ENCODE measurements at places on chromosomes 7 and 10.

- no peaks in the 10 kb centered on the region for H3K36me3 ChIP-seq
- no peak overlapping the region for H3K27ac ChIP-seq
- no peak for DNase-seq
- no peak overlapping the region for H3K4me3 ChIP-seq
- H3K4me1 ChIP-seq, result no peaks in the 10 kb centered on the region
Measured at GRCh38 chr7:234708-235553, 42.6 kb downstream of the FAM20C start.

- H3K36me3 ChIP-seq, result no peaks in the 10 kb centered on the region
- no peak overlapping the region for H3K4me3 ChIP-seq
- no peaks in the 10 kb centered on the region for H3K27me3 ChIP-seq
- peaks cover 54% of the 10 kb centered on the region for H3K4me1 ChIP-seq
- peak; percentile 60 for DNase-seq
Measured at GRCh38 chr7:143372070-143372469, 9.1 kb upstream of the ZYX start.

GRCh38 chr7:158695726-158696452 is 8.7 kb downstream of the NCAPG2 start:
- H3K27ac ChIP-seq, result peak overlapping the region; percentile 48
- H3K4me3 ChIP-seq, result no peak overlapping the region
- H3K36me3 ChIP-seq, result peaks cover 72% of the 10 kb centered on the region
- no peaks in the 10 kb centered on the region for H3K27me3 ChIP-seq
- H3K4me1 ChIP-seq, result peaks cover 53% of the 10 kb centered on the region
- DNase-seq, result peak; percentile 42

- H3K36me3 ChIP-seq, result no peaks in the 10 kb centered on the region
- peaks cover 37% of the 10 kb centered on the region for H3K4me1 ChIP-seq
- peaks cover 79% of the 10 kb centered on the region for H3K27me3 ChIP-seq
Measured at GRCh38 chr10:21515361-21516241, 9.9 kb downstream of the SKIDA1 start.

DNA sequence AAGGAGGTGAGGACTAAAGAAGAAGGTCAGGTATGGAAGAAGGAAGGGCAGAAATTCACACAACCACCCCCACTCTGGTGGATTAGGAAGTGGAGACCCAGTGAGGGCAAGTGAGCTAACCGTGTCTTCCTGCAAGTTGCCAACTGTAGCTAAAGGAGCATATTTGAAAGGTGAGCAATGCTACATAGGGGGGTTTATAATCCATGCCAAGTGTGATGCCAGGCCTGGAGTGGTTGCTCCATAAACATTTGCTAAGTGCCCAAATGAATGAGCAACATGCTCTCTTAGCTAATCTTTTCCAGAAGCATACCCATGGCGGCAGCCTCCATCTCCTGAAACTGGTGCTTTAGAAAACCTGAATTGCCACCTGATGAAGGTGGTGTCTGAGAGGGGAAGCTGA is 121.6 kb downstream of the LRRC18 start:
- no peak for DNase-seq
- H3K4me1 ChIP-seq, result peaks cover 8% of the 10 kb centered on the region
- no peak overlapping the region for H3K27ac ChIP-seq
- no peak overlapping the region for H3K4me3 ChIP-seq
- no peaks in the 10 kb centered on the region for H3K36me3 ChIP-seq

GRCh38 chr7:3955751-3956696 is 655.0 kb downstream of the SDK1 start:
- H3K4me3 ChIP-seq, result no peak overlapping the region
- H3K27ac ChIP-seq, result no peak overlapping the region
- H3K36me3 ChIP-seq, result no peaks in the 10 kb centered on the region
- H3K27me3 ChIP-seq, result no peaks in the 10 kb centered on the region
- H3K4me1 ChIP-seq, result no peaks in the 10 kb centered on the region

GRCh38 chr7:144629598-144629997 is 206.3 kb downstream of the TPK1 start:
- no peak for DNase-seq
- no peak overlapping the region for H3K4me3 ChIP-seq

DNA sequence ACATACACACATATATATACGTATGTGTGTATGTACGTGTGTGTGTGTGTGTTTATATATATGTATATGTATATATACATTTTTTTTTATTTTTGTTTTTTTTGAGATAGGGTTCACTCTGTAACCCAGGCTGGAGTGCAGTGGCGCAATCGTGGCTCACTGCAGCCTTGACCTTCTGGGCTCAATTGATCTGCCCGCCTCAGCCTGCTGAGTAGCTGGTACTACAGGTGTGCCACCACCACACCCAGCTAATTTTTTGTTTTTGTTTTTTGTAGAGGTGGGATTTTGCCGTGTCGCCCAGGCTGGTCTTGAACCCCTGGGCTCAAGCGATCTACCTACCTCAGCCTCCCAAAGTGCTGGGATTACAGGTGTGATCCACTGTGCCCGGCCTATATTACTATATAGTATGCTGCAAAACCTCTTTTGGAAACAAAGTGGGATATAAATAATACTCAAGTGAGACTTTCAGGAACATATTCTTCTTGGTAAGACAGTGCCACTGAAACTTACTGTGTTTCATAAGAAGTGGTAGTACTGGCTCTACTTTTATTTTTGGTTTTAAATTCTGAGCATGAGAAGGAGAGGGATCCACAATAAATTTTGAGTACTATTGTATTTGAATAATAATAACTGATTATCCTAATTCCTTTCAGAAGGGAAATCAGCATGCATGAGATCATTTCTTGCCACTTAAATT is 51.0 kb downstream of the MLLT10 start:
- peaks cover 26% of the 10 kb centered on the region for H3K4me1 ChIP-seq
- H3K4me3 ChIP-seq, result no peak overlapping the region
- H3K36me3 ChIP-seq, result peaks cover 50% of the 10 kb centered on the region
- H3K27me3 ChIP-seq, result no peaks in the 10 kb centered on the region

DNA sequence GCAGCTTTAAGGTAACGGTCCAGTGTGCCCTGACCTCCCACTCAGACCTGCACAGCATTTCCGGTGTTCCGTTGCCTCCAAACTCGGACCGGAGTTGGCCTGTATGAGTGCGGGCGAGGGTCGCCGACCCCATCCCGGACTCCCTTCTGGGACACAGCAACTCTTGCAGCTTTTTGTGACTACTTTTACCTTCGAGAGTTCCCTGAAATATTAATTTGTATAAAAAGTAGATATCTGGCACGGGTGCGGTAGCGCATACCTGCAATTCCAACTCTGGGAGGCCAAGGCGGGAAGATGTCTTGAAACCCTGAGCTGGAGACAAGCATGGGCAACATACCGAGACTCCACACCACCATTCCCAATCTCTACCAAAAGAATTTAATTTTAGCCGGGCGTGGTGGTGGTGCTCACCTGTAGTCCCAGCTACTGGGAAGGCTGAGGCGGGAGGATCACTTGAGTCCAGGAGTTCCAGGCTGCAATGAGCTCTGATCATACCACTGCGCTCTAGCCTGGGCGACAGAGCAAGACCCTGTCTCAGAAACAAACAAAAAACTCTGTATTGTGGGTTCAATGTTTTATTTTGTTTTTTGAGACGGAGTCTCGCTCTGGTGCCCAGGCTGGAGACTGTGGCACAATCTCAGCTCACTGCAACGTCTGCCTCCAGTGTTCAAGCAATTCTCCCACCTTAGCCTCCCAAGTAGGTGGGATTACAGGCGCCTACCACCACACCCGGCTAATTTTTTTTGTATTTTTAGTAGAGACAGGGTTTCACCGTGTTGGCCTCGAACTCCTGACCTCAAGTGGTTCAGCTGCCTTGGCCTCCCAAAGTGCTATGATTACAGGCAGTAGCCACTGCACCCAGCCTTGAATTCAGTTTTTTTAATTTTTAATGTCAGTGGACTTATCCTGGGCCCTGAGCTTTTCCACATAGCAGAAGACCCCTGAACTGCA is 1.1 kb upstream of the PPP1R35 start:
- DNase-seq, result no peak
- H3K4me1 ChIP-seq, result peaks cover 29% of the 10 kb centered on the region
- H3K27me3 ChIP-seq, result no peaks in the 10 kb centered on the region
- peak overlapping the region; percentile 92 for H3K4me3 ChIP-seq
- peaks cover 39% of the 10 kb centered on the region for H3K36me3 ChIP-seq
- H3K27ac ChIP-seq, result no peak overlapping the region

DNA sequence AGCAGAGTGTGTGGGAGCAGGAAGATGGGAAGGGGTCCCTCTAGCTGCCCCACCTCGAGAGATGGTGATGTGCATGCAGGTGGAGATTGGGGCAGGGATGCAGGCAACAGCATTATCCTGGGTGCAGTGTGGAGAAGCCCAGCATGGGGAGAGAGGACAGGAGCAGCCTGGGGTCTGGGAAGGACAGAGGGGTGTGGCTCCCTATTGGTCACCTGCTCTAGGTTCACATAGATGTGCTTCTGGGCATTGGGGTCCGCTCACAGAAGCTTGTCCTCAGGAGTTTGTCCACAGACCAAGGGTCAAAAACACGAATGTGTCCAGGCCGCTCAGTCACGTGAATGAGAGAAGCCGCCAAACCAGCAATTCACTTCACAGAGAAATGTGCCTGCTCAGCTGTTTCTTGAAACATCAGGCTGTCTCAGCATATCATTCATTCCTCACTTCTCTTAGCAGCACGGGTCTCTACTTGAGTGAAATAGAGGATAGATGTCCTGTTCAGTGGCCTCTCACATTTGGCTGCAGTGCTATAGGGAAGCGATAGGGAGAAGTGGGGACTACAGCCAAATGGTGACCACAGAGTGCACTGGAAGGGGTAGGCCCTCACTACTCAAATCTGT is 11.5 kb upstream of the SLC29A3 start:
- no peaks in the 10 kb centered on the region for H3K4me1 ChIP-seq
- H3K27me3 ChIP-seq, result peaks cover 5% of the 10 kb centered on the region
- no peak overlapping the region for H3K4me3 ChIP-seq
- no peaks in the 10 kb centered on the region for H3K36me3 ChIP-seq
- DNase-seq, result no peak
- H3K27ac ChIP-seq, result no peak overlapping the region

DNA sequence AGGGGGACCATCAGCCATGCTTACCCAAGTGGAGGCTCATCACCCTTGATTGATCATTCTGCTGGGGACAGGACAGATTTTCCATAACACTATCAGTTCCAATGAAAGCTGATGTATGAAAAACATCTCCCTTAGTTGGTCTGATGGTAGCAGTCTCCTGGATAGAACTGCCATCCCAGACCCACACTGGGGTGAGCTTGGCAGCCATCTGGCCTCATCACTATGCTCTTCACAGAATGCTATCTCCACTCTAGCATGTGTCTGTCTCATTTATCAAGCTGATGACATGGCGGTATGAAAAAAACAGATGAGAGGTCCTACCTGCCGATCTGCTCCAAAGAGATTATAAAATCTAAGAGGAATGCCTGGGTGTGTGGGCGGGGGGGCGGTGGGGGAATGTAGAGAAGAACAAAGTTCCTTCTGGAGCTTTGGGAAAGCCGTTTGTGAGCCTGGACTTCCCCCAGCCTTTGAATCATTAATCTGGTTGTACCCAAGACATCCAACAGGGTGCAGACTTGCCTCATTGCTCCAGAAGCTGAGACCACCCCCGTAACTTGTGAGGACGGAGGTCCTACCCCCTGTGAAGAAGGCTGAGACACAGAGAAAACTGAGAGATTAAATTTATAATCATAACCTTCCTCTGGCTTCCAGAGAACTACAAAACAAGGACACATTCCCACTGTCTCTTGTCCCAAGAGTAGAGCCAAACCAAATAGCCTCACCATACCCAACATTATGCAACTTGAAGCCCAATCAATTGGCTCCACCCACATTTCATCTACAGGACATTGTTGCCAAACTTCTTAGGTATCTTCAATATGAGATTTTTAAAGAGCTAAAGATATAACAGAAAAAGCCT is 340.8 kb downstream of the KCNMA1 start:
- H3K4me3 ChIP-seq, result no peak overlapping the region
- no peaks in the 10 kb centered on the region for H3K4me1 ChIP-seq
- no peak for DNase-seq

DNA sequence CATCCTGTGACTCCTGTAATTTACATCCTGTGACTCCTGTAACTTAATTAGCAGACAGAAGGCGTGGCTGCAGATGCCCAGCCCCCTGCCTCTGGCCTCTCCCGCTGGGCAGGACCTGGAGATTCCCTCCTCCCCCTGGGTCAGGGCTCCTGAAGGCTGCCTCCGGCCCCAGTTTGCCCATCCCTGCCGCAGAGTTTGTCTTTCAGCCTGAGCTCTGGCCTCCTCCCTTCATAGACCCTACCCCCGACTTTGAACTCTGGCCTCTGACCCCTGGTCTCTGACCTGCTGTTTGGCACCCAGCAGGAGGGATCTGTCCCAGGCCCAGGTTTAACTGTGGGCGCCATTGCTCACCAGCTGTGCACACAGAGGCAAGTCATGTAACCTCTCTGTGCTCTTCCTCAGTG is 45.6 kb downstream of the ELFN1 start:
- no peaks in the 10 kb centered on the region for H3K36me3 ChIP-seq
- no peaks in the 10 kb centered on the region for H3K27me3 ChIP-seq
- no peaks in the 10 kb centered on the region for H3K4me1 ChIP-seq
- no peak overlapping the region for H3K4me3 ChIP-seq
- DNase-seq, result no peak

DNA sequence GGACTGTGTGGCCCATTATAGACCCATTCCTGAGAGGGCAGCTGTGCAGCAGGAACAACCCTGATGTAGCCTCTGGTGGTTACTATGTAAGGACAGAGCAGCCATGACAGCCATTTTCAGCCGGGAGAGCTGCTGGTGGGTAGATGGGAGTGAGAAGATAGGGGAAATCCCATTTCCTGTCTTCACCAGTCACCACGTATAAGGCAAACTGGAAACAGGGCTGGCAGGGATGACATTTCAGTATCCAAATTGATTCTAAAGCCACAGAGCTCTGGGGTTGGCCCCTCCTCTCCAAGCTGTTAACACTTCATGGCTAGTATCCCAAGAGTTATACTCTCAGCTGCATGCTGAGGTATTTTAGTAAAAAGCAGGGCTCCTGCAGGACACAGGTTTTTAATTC is 15.2 kb upstream of the FZD1 start:
- H3K27me3 ChIP-seq, result no peaks in the 10 kb centered on the region
- H3K27ac ChIP-seq, result no peak overlapping the region
- H3K4me3 ChIP-seq, result no peak overlapping the region
- H3K4me1 ChIP-seq, result no peaks in the 10 kb centered on the region
- no peak for DNase-seq

DNA sequence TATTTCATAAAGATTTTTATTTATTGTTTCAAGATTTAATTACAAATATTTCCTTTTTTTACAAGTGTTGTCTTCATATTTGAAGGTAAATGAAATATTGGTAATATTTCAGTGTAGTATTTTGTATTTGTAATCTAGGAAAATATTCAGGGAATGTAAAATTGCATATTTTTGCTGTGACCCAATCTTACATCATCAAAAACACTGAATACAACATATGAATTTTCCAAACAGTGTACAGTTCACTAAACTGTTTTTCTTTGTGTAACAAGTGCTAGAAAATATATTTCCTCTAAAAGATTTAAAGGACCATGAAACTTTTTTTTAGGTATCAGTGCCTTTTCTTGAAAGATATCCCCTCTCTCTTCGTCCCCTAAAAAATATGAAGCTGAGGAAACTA is 251.9 kb upstream of the KCND2 start:
- no peaks in the 10 kb centered on the region for H3K4me1 ChIP-seq
- H3K27ac ChIP-seq, result no peak overlapping the region
- no peak overlapping the region for H3K4me3 ChIP-seq
- no peaks in the 10 kb centered on the region for H3K36me3 ChIP-seq
